ENCODE measurements at places on chromosomes 3 and 15.

- DNase-seq: no peak
These were observed 452.8 kb upstream of the THBS1 start for GRCh38 chr15:39127925-39128617.

DNA sequence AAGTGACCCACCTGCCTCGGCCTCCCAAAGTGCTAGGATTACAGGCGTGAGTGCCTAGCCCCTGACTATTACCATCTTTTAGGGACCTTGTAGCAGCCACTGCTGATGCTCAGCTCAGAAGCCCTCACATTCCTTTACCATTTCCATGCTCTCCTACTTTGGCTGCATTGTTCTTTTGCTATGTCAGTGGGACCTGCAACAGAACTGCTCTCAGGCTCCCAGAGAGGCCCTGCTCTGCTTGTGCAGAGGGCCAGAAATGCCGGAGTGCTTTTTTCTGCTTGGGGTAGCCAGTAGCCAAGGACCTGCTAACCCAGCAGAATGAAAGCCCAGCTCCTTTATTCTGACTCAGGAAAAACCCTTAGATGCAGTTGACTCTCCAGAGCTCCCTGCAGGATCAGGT is 18.3 kb upstream of the PROK2 start:
- no peak for DNase-seq

DNA sequence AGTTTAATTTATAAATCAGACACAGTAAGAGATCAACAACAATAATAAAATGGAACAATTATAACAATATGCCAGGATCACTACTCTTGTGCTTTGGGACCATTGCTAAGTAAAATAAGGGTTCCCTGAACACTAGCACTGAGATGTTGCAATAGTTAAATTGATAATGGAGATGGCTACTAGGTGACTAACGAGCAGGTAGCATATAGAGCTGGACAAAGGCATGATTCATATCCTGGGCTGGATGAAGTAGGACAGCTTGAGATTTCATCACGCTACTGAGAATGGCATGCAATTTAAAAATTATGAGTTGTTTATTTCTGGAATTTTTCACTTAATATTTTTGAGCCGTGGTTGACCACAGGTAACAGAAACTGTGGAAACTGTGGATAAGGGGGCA is 20.7 kb upstream of the MYZAP start:
- no peak for DNase-seq

- no peak for DNase-seq
These were observed 611 bp upstream of the USP19 start for GRCh38 chr3:49121132-49121736.

DNA sequence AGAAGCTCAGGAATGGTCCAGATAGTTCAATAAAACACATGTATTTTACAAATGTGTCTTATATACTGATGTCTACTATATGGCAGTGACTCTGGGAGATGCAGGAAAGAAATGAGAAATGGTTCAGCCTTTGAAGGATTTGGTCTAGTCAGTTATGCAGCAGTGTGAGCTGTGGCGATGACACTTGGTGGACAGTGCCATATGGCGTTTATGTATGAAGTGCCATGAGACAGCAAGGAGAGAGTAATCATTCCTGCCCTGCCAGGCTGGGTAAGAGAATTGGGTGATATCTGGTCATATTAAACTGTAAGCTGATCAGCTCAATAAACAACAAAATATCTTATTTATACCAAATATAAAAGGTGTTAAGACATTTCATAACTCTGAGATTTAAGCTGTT is 47.6 kb upstream of the ANP32A start:
- DNase-seq: no peak

DNA sequence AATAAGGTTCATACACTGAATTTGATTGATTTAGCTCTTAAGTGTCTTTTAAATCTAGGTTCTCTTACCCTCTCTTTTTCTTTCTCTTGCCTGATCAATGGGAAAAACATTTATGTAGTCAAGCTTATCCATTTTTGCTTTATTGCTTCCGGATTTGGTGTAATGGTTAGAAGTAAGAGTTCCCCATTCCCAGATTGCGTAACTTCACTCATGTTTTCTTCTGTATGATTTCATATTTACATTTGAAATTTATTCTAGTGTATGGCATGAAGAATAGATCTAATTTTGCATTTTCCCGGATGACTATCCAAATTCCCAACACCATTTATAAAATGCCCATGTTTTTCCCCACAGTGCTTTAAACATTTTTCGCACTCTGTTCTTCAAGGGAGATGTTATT is 27.9 kb upstream of the SV2B start:
- DNase-seq: no peak

DNA sequence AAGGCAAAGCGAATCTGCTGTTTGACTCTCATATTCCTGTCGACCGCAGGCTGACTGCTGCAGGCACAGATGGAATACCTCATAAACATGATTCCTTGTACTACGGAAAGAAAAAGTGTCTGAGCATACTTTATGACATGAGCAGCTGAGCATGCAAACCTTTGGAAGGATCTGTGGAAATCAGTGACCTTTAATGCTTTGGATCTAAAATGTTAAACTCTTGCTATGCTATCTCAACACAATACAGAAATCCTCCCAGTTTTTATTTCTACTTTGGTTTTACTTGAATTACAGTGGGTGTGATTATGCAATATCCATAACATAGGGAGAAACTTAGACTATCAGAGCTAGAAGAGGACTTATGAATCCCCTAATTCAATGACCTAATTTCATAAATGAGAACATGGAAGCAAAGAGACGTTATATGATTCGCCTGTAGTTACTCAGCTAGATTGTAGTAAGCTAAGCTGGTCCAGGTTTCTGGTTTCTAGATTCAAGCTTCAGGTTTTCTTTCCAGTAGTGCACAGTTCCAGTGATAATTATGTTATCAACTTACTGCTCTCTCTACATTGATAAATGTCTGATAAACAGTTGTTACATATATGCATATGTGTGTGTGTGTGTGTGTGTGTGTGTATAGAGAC is 127.6 kb upstream of the GBE1 start:
- no peak for DNase-seq

DNA sequence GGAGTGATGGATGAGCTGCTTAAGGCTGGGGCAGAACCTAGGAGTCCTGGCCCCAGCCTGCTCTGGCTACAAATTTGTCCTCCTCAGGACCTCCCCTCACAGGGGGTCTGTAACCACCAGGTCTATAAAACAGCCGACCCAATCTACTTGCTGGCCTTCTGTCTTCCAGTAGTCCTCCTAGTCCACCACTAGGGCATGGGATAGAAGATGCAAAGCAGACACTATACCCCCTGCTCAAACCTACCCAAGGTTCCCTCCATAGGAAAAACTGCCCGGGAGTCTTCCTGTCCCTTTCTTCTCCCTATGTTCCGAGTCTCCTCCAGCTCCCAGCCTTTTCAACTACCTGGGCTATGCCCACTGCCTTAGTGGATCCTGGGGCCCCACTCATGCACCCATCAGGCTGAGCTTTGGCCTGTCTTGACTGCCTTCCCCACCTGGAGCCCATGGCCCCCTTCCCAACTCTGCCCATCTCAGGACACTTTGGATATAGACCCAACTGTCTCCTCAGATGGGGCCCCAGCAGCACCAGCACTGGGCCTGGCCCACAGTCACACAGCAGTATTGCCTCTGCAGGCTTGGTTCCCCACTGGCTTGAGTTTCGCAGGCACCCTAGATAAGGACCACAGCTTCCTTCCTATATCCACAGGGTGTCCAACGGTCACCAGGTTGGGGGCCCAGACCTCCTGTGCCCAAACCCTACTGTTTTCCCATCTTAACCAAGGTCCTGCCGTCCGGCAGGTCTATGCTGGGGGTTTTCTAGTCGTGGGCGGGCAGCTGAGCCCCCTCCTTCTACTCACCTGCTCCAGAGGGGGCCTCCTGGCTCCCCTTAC is 1.1 kb downstream of the HYAL3 start:
- DNase-seq: no peak

DNA sequence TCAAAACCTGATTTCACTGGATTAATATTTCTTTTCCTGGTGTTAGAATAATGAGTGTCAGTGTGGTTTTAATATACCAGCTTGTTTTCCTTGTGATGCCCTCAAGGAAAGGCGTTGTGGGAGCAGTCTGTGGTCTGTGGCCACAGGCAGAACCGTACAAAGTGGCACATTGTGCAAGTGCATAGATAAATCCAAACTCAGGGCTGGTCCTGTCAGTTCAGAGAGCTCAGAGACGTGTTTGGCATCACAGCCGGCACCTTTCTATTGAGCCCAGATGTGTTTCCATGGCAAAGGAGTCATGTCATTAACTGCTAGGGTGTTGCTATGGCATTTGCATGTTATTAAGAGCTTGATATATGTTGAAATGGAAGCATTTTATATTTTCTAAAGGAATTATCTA is 289.9 kb upstream of the RASGRP1 start:
- no peak for DNase-seq

Measured in CD4-positive, alpha-beta T cell treated with Interleukin-4 for 4 hours (primary cell).